ENCODE measurements at places on chromosomes 13 and 19.

DNA sequence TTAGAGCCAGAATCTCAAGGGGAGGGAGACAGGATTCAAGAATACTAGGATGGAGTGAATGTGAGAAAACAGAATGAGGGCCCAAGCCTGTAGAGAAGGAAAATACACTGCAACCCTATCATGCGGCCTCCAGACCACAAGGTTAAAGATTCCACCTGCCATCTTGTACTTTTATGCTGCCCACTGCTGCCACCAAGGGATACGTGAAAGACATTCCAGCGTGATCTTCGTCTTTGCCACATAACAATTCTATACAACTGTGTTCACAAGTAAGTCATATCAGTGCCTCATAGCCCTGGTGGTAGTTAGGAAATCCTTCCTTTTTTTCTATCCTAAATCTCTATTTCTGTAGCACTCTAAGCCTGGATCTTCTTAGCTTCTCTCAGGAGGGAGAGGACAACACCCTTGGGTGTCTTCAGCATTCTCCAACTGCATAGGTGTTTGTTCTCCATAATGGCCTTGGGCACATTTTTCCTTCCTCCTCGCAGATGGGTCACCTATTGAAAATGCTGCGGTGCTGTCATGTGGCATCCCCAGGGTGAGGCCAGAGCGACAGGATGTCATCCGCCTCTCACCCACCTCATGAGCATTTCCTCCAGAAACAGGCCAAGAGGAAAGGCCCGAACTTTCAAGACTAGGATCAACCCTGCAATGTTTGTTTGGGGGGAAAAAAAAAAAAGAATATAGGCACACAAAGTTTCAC, 13.6 kb downstream of the TPT1 start:
- no peak for DNase-seq

- DNase-seq = no peak
These were observed 47.4 kb downstream of the BRD4 start for GRCh38 chr19:15284896-15285295.

DNA sequence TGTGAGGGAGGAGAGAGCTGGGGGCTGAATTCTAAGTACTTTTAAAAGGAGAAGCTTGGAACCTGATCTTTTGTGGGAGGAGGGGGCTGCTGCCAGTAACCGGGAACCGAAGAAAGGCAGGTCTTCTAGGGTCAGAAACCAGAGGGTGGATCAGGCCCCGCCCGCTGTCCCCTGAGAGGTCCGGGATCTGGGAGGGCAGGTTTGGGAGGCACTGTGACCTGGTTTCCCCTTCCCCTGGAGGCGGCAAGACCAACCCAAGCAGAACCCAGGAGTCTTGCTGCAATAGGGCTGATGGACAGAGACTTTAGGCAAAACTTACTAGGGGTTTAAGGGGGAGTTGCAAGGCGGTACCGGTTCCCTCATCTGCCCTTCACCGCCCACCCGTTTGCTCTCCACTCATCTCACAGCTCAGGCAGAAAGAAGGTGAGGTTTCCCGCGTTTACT, 707 bp upstream of the KLK8 start:
- no peak for DNase-seq

GRCh38 chr13:96824140-96824539, 170.1 kb downstream of the OXGR1 start:
- DNase-seq = no peak

DNA sequence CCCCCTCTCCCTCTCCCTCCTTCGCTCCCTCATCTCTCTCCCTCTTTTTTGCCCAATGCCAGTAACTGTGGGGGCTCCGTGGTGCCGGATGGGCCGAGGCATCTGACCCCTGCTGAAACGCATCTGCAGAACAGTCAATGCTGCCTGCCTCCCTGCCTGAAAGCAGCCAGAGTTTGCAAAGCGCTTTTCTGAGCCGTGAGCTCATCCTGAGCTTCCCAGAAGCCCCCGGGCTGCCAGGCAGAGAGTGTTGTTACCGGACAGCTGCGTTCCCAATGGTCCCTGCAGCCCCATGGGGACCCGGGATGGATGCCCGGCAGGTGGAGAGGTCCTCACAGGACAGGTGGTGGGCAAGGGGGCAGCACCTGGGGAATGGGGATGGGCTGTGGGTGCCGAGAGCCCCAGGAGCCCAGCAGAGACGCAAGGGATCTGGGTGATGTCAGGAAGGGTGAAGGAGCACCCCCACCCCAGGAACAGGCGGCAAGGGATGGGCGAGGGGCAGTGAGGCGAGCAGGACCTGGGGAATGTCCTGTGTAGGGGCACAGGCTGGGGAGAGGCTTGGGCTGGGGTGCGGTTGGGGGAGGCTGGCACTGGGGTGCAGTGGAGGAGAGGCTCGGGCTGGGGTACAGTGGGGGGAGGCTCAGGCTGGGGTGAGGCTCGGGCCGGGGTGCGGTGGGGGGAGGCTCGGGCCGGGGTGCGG, 33.0 kb downstream of the GPX4 start:
- DNase-seq = no peak

DNA sequence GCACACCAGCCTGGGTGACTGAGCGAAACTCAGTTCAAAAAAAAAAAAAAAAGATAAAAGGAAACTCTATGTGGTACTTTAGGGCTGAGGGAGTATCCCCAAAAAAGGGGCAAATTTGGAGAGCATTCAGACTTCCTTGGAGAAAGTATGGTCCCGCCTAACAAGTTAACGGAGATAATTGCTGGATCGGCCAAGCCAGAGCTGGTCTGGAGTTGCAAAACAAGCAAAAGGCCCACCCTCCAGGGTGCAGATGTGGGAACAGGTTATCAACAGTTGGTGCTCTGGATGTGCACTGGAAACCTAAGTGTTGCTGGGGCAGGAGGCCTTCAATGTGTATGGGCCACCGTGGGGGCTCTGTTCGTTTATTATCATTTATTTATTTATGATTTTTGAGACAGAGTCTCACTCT, 2.8 kb downstream of the IQCN start:
- DNase-seq = no peak

DNA sequence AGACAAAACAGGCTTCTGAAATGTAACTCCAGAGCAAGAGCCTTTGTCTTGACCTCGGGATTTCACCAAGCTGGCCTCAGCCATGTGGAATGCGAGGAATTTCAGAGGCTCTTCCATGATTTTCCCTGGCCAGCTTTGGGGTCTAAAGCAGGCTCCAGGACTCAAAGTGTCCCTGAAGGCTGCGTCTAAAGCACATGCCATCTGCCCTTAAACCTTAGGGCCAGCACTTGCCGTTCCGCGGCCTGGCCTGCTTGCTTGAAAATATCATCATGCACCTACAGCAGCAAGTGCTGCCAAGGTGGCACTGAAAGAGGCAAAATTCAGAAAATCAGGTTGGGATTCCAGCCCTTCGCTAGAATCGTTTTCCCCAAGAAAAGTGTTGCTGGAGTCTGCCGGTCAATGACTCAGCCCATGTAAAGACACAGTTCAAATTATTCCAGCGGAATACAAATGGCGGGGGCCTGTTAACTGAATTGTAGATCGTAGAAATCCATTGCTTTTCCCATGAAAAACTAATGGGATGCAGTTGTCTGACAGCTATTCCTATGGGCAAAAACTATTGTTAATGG, 105.7 kb upstream of the RAP2A start:
- DNase-seq = no peak

GRCh38 chr19:44521370-44521769, 8.1 kb downstream of the CEACAM20 start:
- no peak for DNase-seq

DNA sequence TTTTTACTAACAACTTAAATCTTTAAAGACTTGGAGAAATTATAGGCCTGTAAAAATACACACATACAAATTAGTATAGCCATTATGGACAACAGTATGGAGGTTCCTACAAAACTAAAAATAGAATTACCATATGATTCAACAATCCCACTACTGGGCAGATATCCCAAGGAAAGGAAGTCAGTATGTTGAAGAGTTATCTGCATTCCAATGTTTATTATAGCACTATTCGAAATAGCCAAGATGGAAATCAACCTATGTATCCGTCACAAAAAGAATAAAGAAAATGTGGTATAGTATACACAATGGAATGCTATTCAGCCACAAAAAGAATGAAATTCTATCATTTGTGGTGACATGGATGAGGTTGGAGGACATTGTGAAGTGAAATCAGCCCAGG, 37.2 kb downstream of the SLITRK1 start:
- DNase-seq = no peak

DNA sequence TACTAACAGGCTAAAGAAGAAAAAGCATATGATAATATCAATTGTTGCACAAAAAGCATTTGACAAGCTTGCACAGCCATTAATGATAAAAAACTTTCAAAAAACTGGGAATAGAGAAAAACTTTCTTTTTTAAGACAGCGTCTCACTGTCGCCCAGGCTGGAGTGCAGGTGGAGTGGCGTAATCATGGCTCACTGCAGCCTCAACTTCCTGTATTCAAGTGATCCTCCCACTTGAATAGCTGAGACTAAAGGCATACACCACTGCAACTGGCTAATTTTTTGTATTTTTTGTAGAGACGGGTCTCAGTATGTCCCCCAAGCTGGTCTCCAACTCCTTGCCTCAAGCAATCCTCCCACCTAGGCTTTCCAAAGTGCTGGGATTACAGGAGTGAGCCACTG, 382.8 kb downstream of the TSHZ3 start:
- no peak for DNase-seq

DNA sequence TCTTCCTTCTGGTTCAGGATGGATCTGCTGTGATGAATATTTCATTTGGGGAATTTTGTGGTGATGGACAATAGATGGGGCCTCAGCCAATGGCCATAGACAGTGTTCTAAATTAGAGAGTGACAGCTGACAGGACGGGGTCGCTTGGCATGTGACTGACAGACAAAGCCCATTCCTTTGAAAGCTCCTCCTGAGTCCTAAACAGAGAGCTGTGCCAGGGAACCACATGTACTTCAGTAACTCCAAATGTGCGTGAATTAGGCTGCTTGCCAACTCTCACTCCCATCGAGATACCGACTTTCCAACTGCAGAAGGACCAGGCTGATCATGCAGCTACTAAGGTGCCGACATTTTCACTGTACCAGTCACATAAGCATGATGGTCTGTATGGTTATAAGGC, 187.7 kb downstream of the SHISA2 start:
- DNase-seq = no peak

DNA sequence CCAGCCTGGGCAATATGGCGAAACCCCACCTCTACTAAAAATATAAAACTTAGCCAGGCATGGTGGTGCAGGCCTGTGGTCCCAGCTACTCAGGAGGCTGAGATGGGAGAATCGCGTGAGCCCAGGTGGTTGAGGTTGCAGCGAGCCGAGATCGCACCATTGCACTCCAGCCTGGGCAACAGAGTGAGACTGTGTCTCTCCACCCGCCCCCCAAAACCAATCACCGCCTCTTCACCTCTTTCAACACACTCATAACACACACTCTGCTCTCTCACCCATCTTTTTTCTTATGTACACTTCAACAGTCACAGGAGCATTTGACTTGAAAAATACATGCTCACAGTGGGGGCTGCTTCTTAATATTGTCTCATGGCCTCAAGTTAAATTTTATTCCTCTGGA, 76.8 kb downstream of the ESD start:
- no peak for DNase-seq

- DNase-seq = no peak
These were observed 1.8 kb downstream of the FXYD1 start for GRCh38 chr19:35140207-35140961.

DNA sequence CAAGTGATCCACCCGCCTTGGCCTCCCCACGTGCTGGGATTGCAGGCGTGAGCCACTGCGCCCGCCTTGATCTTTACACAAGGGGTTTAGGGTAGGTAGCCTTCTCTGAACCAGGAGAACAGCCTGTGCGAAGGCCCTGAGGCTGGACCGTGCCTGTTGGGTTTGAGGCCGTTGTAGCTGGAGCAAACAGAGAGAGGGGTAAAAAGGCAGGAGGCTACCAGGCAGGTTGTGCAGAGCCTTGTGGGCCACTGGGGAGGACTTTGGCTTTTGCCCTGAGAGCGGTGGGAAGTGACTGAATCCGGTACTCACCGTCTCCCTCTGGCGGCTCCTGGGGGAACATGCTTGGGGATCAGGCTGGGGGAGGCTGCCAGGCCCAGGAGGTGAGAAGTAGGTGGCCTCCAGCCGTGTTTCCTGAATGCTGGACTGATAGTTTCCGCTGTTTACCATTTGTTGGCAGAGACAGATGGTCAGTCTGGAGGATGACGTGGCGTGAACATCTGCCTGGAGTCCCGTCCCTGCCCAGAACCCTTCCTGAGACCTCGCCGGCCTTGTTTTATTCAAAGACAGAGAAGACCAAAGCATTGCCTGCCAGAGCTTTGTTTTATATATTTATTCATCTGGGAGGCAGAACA, 24.6 kb downstream of the SPC24 start:
- DNase-seq = peak; percentile 77

DNA sequence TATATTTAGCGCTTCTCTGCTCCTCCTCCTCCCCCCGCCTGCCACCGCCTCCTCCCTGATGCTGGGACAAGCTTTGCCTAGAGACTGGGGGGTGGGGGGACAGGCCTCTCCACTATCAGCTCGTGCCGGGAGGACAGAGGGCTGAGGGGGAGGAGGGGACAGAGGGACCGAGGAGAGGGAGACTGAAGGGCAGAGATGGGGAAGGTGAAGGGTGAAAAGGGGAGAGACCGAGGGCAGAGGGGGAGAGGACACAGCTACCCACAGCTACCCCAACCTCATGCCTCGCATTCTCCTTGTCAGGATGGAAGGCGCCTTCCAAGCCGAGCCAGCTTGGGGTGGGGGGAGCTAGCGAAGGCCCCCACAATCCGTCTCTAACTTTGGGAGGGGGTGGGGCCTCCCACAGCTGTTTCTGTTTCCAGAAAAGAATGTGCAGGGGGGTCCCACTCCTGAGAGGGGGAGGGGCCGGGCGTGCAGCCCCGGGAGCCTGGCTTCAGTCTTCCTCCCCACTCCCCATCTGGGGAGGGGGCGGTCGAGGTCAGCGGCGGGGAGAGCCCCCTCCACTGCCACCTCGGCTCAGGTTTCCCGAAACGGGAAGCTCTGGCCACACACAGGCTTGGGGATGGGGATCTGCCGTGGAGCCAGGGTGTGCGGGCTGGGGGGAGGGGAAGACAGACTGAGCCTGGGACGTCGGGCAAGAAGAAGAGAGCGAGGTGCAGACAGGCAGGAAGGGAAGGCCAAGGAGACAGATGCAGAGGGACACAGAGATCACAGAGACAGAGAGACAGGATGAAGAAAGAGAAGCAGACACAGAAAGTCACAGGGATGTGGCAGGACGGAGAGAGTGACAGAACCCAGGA, 1.6 kb downstream of the DACT3 start:
- no peak for DNase-seq

DNA sequence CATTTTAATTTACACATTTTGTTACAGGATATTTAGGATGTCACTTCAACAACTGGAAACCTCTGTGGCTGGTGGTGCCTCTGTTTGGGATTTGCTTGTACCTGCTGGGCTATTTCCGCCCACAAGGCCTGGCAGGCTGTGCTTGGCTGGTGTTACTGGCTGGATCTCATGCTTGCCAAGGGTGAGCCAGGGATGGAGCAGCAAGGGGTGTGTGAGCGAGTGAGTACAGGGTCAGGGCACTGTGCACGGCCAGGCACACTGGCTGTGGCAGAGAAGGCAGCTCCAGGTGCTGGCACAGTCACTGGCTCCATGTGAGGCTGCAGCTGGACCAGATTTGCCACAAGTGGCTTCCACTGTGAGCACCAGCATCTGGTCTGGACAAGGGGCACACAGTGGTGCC, 1254.8 kb downstream of the SLITRK5 start:
- DNase-seq = no peak
